GM12864 (cell line): ENCODE measurements at places on chromosomes 6 and 20.

GRCh38 chr6:168618546-168619315 lies 177.7 kb downstream of the SMOC2 start:
- DNase-seq: no peak

DNA sequence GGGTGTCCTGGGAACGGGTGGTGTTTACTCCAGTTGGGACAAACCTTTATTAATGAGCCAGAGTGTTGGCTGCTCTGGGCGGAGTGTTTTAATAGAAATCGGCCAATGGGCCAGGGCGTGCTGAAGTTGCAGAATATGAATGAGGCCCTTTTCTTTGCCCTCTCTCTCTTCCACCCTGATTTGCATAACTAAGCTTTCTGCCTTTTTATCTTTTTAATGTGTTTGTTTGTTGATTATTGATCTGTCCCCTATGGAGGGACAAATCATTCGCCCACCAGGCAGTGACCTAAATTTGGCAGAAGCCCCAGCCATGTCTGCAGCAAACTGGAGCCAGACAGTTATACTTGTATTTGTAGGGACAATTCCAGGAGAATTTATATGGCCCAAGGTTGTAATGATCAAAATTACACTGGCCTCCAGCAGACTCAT lies 420.9 kb downstream of the PREX1 start:
- no peak for DNase-seq

GRCh38 chr6:116034327-116034726 lies 26.4 kb downstream of the FRK start:
- DNase-seq: no peak

DNA sequence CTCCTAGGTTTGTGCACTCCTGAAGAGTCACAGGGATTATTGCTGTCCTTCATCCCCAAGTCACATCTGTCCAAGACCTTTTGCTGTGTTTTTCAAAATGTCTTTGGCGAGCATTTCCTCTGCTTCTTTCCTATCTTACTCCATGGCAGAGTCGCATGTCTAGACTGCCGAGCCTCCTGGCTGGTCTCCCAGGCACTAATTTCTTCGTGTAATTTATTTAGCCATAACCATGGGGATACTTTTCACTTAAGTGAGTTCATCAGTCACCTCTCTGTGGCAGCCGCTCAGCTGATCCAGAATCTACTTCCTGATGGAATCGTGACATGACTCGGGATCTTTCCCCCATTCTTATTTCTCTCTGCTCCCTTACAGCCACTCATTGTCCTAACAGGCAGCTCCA lies 25.8 kb downstream of the ADGRF5 start:
- no peak for DNase-seq

DNA sequence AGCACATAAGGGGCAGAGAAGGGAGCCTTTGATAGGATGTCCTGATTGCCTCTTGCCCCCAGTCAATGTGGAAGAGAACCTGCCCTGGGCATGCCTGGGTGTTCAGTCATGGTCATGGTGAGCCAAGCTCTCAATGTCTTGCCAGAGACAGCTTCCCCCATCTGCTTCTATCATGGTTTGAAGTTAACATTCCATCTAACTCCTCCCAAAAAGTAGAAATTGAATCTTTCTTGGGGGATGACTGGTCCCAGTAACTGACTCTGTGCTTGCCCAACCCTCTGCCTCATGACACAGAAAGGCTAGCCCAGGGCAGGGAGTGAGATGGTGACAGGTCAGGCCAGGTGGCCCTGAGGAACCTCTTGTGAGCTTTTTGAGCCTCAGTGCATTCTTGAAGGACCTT lies 60.1 kb downstream of the ADTRP start:
- DNase-seq: no peak

DNA sequence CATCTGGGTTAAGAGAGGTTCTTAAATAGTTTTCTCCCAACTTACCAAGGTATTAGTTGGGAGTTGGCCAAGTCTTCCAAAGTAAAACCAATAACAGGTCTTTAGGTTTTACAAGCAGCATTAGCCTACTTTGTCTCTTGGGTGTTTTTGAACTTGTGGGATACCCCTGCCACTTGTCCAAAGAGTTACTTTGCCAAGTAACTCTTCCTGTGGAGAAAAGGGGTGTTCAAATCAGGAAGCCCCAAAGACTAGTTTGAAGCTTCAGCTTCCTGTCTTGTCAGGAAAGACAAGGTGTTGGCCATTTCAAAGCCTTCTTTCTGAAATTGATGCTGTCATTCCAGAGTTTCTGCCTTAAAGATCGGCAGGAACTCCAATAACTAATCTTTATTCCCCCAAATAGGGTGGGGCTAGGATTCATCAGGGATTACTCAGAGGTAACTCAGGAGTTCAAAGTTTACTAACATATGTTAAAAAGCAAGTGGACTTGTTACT lies 822 bp downstream of the RAB22A start:
- DNase-seq: no peak

DNA sequence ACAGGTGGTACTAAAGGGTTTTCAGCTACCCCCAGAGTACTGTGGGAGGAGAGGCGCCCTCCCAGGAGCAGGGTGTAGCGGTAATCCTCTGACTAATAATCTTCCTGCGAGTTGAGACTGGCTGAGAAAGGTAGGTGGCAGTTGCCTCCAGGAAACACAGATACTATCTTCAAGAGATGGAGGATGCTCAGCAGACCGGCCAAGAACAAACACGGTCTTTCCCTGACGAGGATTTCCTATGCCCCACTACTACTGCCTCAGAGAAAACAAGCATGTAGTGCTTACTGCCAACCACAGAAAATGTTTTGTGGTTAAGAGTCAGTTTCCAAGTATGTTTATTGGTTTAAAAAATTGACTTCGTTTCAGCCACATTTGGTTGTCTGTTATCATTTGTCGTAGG lies 26.8 kb downstream of the C6orf89 start:
- DNase-seq: peak; percentile 71

DNA sequence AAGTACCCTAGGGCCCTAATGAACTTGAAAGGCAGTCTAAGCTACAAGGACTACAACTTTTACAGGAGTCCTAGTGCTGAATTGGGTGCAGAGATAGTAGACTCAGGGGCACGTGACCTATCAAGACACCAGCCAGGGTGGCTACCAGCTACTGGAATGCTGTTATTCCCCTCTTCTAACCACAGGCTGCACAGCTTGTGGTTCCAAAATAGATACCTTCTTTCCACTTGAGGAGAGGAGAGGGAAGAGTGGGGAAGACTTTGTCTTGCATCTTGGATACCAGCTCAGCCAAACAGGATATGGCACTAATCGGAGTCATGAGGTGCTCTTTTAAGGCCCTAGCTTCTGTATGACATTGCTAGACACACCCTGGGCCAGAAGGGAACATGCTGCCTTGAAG lies 60.0 kb upstream of the MTRF1L start:
- no peak for DNase-seq

DNA sequence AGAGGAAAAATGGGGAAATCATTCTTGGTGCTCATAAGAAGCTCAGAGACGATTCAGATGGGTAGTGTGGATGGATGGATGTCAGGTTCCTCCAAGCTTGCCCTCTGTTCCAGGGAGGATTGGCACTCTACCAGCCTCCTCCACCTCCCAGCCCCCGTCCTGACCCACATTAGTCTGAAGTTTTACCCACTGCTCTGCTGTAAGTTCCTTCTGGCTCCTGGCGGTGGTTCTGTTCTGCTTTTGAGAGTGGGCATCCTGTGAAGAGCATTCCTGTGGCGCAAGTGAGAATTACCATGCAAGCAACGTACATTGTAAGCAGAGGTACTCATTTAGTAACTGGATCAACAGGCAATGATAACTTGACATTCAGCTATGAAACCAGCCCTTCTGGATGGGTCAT lies 103.4 kb downstream of the SYNDIG1 start:
- DNase-seq: no peak

GRCh38 chr6:12601881-12602280 lies 114.7 kb upstream of the PHACTR1 start:
- DNase-seq: no peak

DNA sequence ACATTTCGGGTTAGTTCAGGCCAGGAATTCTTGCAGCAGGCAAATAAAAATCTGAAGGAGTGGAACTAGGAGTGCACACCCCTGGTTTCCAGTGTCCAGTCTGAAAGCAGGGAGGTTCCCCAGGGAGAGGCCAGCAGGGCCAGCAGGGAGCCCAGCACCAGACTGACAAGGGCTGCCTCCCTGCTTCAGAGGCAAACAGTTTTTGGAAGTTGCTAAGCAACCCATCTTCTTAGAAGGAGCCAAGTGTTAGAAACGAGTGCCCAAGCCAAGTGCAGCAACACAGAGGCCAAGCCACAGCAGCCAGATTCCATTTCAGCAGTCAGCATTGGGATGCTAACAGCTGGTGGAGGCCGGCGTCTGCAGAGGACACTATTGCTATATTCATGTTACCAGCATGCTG lies 179.1 kb downstream of the SYNDIG1 start:
- no peak for DNase-seq

DNA sequence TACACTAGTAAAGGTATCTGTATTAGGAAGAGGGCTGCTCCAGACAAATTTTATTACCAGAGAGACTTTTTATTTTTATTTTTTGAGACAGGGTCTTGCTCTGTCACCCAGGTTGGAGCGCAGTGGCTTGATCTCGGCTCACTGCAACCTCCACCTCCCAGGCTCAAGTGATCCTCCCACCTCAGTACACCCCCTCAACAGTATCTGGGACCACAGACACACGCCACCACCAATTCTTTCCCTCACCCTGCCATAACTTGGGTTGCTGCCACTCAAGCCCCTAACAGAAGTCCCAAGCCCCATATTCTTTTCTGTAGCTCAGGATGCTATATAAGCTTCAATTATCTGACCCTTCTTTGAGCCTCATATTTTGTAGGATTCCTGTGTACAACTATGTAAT lies 6.9 kb downstream of the BCL2L1 start:
- no peak for DNase-seq

DNA sequence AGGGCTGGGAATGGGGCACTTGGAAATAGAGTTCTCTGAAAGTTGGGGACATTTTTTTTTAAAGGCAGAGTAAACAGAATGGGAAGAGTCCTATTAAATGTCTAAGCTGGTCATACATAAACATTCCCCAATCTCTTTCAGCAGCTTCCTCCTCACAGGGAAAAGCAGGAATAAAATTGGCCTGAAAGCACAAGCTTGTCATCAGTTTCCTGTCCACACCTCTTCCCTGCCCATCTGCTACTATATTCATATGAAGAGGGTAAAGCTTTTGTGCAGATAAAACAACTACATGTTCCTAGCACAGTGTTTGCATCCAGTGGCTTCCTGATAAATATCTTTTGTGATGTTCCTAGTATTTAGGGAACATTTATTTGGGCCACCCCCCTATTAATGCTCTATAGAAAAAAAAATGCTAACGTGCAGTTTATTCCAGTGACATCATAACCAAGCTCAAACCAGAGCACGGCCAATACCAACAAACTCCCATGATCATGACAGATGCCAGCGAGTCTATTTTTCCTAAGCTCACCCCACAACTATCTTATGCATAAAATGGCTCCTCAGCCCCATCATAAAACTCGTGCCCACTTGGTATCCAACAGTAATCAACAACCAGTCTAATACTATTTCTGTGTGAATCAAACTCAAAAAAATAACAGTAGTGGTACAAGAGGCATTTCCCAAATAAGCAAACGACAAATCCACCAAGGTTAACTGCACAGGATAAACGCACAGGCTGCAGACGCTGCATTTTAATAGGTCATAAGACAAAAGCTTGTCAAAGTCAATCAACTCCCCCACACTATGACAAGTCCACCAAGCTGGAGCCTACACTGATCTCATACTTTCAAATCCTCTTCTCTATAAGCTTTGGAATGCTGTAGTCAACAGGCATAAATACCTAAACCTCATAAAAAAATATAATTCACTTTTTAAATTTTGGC lies 95.3 kb downstream of the EPB41L2 start:
- DNase-seq: no peak

DNA sequence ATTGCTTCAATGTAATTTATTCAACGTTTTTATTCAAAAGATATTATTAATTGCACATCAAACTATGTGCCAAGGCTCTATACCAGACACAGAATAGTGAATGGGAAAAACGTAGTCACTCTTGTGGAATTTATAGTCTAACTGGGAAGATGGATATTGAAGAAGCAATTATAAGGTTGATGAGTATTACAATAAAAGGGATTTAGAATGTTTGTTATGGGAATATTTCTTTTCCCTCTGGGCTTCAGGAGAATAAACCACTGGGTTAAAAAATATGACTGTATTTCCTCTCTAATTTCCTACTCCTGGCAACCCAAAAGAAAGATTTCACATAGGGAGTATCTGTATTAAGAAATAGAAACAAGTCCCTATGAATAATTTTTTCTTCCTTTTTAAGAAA lies 25.1 kb upstream of the UTRN start:
- DNase-seq: no peak

DNA sequence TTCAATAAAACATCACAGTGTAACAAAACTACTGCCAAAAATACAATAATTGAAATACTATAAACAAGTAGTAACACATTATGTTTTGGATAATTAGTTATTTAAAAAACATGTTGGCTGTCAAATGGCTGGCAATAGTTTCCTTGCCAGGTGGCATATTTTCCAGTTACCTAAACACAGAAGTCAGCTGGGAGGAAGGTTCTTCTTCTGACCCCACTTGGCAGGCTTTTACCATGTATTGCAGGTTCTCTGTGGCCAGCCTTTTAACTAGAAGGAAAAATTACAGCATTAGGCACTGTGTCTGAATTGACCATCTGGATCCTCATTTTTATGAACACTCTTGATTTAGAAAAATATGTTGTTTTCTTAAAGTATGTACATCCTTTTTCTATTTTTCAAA lies 131.4 kb downstream of the MMS22L start:
- DNase-seq: no peak

DNA sequence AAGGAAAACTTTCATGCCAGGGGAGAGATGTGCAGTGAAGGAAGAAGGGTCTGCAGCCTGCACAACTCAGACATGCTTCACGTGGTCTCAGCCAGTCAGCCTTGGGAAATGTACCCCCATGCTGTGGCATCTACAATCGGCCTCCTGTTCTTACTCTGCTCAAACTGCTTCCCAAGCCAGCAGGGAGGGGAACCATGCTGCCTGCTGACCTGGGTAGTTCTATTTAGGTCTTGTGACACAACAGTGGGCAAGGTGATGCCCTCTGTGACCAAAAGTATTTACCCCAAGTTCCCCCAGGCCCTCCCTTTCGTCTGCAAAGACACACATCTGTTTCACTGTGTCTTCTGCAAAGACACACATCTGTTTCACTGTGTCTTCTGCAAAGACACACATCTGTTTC lies 106.9 kb downstream of the SLC23A2 start:
- DNase-seq: no peak

DNA sequence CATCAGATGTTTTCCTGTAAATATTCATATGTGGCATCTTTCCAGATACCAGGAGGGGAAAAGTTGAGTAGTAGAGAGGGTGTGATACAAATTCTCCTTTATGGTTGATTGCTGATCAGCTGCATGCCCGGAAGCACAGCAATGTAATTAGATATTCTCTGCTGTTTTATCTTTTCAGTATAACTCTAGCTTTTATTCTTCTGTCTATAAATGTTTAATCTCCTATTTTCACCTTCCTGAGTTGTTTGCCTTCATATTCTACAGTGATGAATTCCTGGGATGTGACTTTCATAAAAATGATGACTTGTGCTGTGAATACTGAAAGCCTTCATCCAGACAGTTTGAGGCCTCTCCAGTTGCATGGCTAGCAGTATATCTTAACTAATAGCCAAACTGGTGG lies 53.7 kb downstream of the SH3BGRL2 start:
- no peak for DNase-seq

GRCh38 chr6:166462461-166463135 lies 79.9 kb upstream of the MPC1 start:
- no peak for DNase-seq
